ENCODE measurements at places on chromosomes 6 and 20.
A peak's percentile ranks its signal among the peaks of the same experiment; 100 is the strongest.

DNA sequence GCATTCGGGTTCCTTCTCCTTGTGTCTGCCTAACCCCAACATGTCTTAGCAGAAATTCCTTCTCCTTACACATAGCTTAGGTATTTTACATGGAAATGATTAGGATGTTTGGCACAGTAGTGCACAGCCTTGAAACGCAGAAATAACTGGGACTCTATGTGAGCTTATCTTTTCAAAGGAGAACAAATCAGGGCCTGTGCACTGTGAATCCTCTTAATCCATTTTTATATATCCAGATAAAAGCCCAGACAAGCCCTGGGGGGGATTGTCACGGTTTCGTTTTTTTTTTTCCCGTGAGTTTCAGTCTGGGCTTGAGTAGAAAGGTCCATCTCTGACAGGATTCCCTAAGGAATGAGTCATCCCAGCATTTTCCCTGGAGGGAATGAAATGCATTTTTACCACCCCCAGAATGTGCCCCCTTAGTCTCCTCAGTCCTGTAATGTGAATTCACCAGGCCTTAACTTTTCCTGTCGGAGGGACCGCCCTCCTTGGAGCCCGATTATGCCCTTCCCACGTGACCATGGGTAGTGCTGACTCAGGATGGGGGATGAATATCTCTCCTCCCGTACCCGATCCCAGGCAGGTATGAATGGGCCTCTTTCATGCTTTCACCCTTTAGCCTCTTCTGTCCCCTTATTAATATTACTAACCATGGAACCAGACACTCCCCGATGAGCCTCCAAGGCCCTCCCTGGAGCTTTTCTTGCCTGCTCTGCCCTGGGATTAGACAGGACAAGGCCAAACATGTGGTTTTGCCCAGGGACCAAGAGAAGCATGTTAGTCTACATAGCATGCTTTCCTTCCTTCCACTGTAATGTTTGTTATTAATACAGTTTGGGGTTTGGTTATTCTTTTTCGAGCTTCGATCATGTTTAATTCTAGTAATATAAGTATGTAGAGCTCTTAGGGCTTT is 23.9 kb upstream of the NAA20 start:
- DNase-seq: peak; percentile 90

DNA sequence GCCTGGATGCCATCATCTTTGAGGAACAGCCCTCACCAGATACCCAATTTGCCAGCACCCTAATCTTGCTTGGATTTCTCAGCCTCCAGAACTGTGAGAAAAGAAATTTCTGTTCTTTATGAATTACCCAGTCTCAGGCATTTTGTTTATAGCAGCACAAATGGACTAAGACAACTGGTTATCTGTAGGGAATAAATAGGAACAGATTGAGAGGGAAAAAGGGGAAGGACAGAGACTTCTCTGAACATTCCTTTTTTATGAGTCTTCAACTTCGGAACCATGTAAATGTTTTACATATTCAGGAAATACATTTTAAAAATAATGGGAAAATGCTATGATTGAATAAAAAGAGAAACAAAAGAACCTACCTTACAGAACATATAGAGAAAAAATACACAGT is 20.9 kb downstream of the KCTD20 start:
- peak; percentile 34 for DNase-seq

- no peak for DNase-seq
Measured at GRCh38 chr6:33455051-33455450, 675 bp downstream of the ZBTB9 start.

- DNase-seq: no peak
Measured at GRCh38 chr6:100229512-100229911, 235.2 kb downstream of the SIM1 start.

DNA sequence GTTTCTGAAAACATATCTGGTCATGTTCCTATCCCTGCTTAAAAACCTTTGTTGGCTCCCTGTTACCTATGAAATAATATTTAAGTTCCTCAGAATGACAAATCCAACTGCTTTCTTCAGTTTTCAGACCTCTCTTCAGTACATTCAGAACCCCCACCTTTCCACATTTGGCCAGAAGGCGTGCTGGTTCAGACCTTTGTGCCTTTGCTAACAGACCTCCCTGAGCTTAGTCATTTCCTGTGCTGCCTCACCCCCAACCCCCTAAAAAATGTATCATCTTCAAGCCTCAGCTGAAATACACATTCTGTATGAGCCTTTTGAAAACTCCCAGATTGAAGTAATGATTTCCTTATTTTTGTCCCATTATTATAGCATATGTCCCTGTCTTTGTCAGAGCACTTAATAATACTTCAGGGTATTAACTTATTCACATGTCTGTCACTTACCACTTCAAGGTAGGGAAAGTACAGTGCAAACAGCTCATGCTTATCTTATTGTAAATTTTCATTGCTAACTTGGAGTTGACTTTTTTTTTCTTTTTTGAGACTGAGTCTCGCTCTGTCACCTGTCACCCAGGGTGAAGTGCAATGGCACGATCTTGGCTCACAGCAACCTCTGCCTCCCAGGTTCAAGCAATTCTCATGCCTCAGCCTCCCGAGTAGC is 19.7 kb downstream of the FAM217A start:
- DNase-seq: peak; percentile 50

- no peak for DNase-seq
Measured at GRCh38 chr6:142417331-142417750, 115.5 kb downstream of the ADGRG6 start.

GRCh38 chr20:4677846-4678245 is 43.9 kb upstream of the PRND start:
- no peak for DNase-seq

- no peak for DNase-seq
Measured at GRCh38 chr6:130140084-130140483, 82.7 kb downstream of the SAMD3 start.

DNA sequence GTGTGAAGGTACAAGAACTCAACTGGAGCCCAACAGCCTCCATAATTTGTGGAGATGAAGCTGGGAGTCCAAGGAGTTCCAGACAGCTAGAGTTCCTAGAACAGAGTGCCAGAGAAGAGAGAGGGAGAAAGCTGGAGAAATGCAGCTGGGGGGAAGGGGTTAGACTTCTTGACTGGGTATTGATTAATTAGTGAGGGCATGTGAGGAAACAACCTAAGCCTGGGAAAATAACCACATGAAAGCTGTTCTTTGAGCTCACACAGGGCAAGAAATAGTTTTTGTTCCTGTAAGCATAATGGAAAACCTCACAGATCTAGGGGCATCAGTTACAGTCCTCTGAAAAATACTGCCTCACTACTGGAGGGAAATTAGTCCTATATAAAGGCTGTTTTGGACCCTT is 230.5 kb upstream of the FKBP1C start:
- no peak for DNase-seq

Data from AG09309 (cell line).